Breast epithelium (tissue), 4 donors: ENCODE measurements at places on chromosomes 4 and X.

GRCh38 chrX:136041254-136041812 lies 56.1 kb downstream of the SLC9A6 start:
- DNase-seq: no peak

GRCh38 chr4:137194670-137195069 lies 337.6 kb downstream of the PCDH18 start:
- DNase-seq: no peak

DNA sequence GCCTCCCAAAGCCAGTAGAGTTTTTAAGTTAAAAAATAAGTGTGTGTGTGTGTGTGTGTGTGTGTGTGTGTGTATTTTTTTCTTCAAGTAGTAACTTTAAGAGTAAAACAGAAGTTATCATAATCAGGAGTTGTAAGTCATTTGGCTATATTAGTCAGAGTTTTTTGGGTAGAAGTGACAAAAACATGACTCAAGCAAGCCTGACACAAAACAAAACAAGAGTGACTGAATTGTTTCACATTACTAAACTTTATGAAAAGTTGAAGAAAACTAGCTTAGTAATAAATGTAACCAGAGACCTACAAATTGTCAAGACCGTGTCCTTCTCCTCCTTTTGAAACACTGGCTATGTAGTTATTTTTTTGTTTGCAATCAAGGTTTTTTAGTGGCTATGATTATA lies 738.0 kb upstream of the PITX2 start:
- DNase-seq: no peak

DNA sequence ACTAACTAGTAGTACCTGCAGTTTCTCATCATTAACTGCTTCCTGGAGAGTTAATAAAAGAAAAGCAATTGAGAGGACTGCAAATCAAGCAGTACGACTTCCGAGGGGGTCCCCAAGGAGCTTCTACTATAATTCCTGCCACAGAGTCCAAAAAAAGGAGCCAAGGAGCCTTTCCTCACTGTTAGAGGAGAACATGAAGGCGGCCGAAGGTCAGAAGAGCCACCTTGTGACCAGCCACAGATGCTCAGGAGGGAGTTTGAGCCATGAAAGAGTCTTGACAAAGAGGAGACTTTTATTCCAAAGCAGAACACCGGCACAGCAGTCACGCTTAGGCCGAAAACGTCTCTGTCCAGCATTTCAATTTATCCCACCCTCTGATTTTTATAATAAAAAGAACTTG lies 62.2 kb downstream of the RELL1 start:
- DNase-seq: no peak

GRCh38 chr4:126544276-126544675 lies 1088.5 kb upstream of the INTU start:
- DNase-seq: no peak

DNA sequence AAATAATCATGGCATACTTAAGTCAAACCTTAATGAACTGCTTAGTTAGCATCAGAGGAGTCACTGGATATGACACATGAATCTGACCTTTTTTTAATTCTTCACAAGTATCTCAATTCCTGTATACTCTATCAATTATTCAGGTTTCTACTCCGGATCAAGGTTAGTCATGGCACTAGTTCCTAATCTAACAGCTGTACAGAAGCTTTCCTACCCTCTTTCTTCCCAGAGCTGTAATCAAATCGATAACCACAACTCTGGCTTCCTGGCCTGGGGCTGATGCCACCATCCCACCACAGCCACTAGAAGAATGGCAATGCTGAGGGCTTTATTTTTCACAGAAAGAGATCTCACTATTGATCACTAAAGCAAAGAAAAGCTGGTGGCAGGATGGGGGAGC lies 718.5 kb downstream of the SMARCA1 start:
- DNase-seq: no peak

- DNase-seq: no peak
These were observed 3.2 kb upstream of the NFKB1 start for GRCh38 chr4:102497986-102498385.

- DNase-seq: no peak
These were observed 111.5 kb downstream of the FBXW7 start for GRCh38 chr4:152424396-152424795.

DNA sequence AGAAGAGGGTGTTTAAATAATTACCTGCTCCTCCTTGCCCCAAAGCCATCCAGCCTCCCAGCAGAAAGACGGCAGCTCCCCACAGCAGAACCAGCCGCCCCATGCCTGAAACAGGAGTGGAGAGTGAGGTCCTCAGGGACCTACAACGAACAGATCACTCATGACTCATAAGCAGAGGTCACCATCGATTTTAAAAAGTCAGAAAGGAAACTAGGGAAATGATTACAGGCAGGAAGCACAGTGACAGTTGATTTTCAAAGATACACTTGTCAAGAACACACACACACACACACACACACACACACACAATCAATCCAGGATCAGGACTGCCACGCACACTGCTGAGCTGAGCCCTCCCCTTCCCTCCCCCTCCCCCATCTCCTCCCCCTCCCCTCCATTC lies at the start of gene CRLF2:
Gene CRLF2, minus strand, starts transcription at position 118 of the 400 bp plus-strand sequence. Its CDS starts 15 bp downstream, at position 103.
- no peak for DNase-seq

- DNase-seq: no peak
These were observed 113.5 kb upstream of the TTC29 start for GRCh38 chr4:147059064-147059731.

DNA sequence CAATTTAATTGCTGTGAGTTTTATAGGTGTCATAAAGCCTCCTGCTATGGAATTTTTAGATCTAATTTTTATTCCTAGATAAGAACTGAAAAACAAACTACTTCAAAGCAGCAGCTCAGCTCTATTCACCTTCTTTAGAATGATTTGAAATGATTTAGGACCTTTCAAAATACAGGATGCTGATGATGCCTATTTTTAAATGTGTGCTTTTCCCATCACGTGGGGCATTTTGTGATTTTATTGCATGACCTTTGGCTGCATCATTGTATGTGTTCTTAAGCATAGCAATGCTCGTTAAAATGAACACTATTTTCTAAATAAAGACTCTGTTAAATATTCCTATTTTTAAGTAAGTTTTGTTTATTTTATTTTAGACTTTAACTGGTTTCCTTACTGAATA lies 537.3 kb downstream of the STPG2 start:
- no peak for DNase-seq

GRCh38 chr4:138222046-138222445 lies 20.1 kb downstream of the SLC7A11 start:
- DNase-seq: no peak

DNA sequence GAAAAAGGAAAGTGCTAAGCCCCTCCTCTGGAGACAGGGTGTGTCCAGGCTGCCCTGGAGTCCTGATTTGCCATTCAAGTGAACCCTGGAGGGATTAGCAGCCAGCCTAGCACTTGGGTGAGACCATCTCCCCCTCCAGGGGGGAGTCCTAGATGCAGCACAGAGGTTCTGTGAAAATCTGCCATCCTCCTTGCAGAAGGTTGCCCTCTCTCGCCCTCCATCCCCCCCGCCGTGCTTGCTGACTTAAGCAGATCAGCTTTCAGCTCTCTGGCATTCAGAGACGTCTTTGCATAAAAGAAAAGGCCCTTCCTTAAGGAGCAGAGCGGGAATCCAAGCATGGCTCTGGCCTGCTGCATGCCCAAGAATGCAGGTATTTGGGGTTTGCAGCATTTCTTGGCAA lies 102.1 kb upstream of the SCML1 start:
- no peak for DNase-seq

- DNase-seq: no peak
These were observed 78.7 kb downstream of the ZNF827 start for GRCh38 chr4:145859926-145860325.

- no peak for DNase-seq
These were observed 575.2 kb upstream of the FRG1 start for GRCh38 chr4:189365451-189365850.

DNA sequence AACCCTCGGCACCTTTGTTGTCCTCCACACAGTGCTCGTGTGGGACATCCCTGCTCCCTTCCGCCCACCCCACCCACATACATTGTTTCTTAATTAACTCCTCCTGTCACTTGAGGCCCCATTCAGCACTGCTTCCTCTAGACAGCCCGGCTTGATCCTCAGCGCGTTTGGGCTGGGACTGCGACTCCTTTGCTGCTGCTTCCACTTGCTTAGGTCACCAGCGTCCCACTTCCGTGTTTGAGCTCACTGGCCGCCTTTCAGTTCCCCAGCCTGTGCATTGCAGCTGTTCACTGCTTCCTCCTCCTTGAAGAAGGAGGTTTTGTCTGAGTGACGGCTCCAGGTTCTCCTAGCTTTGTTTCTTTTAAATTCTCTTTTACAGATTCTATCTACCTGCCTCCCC lies 16.1 kb downstream of the RNF4 start:
- DNase-seq: no peak

- DNase-seq: no peak
These were observed 91.9 kb upstream of the CPEB2 start for GRCh38 chr4:14910411-14910810.

DNA sequence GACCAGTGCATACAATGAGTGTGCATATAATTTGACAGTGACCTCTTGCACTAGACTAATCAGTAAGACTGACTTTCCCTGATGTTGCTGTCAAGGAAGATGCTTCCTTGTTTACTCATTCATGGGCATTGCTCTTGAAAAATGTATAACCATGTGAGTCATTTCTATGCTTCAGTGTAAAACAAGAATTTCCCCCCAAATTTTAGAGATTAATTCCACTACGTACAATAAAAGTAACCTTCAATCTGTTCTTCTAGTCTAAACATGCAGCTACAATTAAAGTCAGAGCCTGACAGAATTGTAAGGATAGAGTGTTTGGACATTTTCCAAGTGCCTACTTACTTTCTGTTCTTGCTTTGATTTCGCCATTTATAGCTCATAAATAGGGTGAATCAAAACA lies 935.7 kb downstream of the RAPGEF2 start:
- no peak for DNase-seq

GRCh38 chrX:8820910-8821527 lies 19.8 kb upstream of the FAM9A start:
- no peak for DNase-seq

DNA sequence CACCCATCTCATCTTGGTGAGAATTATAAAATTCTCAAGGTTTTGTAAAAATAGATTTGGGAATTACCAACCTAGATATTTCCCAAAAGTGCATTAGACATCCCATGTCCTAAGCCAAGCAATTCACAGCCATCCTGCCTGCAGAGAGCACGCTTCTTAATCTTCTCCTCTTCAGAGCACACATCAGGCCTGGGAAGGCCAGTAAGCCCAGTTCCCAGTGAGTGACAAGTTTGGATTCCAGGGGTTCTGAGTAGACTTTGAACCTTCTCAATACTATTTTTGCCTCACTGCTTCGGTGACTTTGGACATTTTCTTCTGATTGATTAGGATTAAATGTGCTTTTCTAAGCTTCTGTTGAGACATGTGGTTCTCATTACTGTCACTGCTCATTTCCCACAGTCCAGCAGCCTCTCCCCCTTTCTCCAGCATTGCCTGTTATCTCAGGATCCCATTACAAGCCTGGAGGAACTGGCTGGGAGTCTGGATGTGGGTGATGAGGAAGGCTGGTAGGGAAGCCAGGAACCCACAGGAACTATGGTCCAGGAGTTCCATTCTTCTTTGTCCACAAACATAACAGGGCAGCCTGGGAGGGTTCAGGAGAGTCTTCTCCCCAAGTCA lies 56.4 kb upstream of the TMEM150C start:
- DNase-seq: no peak

DNA sequence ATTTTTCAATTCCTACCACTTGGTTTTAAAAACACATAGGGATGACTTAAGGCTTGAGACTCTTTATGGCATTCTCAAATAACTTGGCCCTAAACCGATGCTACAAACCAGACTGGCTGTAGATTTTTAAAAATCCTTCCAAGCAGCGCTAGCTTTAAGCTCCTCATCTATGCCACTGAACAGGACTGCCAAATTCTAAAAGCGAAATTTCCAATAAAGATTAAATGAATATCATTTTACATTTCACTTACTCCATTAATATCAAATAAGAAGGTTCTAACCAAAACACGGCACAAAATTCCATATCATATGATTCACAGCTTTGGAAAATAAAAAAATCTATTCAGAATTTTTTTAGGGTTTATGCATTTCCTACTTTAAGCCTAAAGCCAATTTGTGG lies 134.2 kb downstream of the FANCB start:
- DNase-seq: no peak

GRCh38 chr4:133154725-133155124 lies 5.6 kb downstream of the PCDH10 start:
- no peak for DNase-seq

DNA sequence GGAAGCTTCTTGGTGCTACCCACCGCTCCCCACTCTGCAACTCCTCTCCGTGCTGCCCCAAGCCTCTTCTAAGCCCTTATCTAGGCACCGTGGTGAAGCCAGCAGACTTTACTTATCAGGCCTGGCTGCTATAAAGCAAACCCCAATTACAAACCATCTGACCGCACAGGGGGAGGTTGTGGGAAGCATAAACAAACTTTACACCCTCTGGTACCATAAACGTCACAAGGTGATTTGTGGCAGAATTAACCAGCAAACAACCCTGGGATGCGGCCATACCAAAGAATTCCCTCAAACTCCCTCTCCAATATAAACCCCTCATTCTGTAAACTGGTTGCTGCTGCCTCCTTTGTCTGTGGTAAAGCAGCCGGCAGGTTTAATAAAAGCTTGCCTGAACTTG lies 55.2 kb downstream of the MAGEC2 start:
- DNase-seq: no peak

GRCh38 chr4:173509036-173510001 lies 20.7 kb downstream of the HAND2 start:
- DNase-seq: no peak

DNA sequence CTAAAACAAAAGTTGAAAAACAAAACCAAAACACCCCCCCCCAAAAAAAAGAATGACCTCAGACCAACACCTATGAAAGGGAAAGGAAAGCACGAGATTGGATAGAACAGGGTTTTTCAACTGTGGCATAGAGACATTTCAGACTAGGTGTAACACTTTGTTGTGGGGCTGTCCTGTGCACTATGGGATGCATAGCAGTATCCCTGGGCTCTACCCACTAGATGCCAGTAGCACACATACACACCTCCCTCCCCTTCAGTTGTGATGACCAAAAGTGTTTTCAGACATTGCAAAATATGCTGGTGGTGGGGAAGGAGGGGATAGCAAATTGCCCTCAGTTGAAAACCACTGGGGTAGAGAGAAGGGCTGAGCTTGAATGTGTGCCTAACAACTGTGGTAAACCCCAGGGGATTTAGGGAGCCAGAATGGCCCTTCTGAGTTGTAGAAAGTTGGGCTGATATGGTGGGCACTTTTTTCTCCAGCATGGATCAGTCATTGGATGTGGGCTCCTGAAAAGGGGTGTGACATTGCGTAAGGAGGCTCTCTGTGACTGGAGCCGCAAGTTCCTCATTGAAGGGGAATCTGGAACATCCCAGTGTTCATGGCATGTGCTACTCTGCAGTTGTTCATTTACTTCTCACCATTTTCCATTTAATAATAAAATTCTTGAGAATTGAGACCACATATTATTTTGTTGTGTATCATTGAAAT lies 8.8 kb upstream of the GEMIN8 start:
- no peak for DNase-seq

DNA sequence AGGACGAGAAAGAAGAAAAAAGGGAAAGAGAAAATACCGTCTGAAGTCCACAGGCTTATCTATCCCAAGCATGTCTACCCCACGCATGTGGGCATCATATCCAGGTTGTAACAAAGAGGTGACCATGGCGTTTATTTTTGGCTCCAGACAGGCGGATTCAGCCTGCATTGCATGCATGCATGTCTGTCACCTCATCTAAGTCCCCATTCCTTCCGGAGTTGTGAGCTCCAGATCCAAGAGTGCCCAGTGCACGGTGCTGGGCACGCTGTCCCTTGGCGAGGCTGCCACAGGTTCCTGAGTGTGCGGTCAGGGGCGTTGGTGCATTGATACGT lies 905 bp upstream of the GALNTL6 start:
- DNase-seq: no peak

- DNase-seq: no peak
These were observed 26.0 kb downstream of the ARL13A start for GRCh38 chrX:100995469-100995868.
